Endothelial cell of coronary artery (primary cell): ENCODE measurements at places on chromosomes 13 and 19. TPM values are rescaled to one million over a fixed set of nuclear protein-coding genes. Genes with fewer than 3 reads are reported as not detected.

CLEC17A gene
- total RNA-seq = not detected in 2 replicates

DACH1 gene
- 4.0 and 6.7 TPM in 2 replicates for total RNA-seq

REXO1 gene
- 4.4 and 8.0 TPM in 2 replicates for total RNA-seq

PRRG2 gene
- total RNA-seq = 1.4 and 4.2 TPM in 2 replicates

RPL13A gene
- 3,283 and 3,317 TPM in 2 replicates for total RNA-seq

KLK3 gene
- not detected in 2 replicates for total RNA-seq

FRY gene
- total RNA-seq = 27.3 and 43.6 TPM in 2 replicates

APC2 gene
- 0.09 TPM in 2 replicates for total RNA-seq

RHPN2 gene
- 2.2 and 2.7 TPM in 2 replicates for total RNA-seq

ZNF677 gene
- total RNA-seq = 9.6 and 16.9 TPM in 2 replicates

CCDC8 gene
- 0.45 and 3.2 TPM in 2 replicates for total RNA-seq

NOTCH3 gene
- total RNA-seq = 0.99 and 63.3 TPM in 2 replicates

RFX2 gene
- 3.8 and 6.8 TPM in 2 replicates for total RNA-seq

IGFL3 gene
- total RNA-seq = not detected in 2 replicates

COX7A1 gene
- 4.4 and 15.4 TPM in 2 replicates for total RNA-seq

DOCK9 gene
- 226 and 230 TPM in 2 replicates for total RNA-seq

PINLYP gene
- total RNA-seq = 0.18 and 0.85 TPM in 2 replicates

KLK2 gene
- not detected in 2 replicates for total RNA-seq
